ENCODE measurements at places on chromosomes 4 and X.

DNA sequence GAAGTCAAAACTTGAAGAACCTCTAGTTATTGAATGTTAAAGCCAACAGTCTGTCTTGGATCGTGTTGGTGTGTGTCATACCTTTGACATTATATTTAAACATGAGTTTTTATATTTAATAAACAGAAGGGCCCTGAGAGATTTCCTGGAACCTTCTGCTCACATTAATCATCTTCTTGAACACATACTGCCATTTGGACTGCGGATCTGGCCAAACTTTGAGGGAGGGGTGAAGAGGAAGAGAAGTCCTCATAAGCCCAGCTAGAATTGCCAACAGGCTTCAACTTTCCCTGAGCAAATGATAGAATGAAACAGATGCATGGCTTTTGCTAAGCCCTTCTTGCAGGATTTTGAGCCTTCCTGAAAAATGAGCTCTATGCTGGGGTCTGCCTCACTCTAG lies 27.4 kb downstream of the CCKAR start:
- DNase-seq, result no peak

- no peak for DNase-seq
Measured at GRCh38 chr4:132275583-132276121, 873.4 kb upstream of the PCDH10 start.

DNA sequence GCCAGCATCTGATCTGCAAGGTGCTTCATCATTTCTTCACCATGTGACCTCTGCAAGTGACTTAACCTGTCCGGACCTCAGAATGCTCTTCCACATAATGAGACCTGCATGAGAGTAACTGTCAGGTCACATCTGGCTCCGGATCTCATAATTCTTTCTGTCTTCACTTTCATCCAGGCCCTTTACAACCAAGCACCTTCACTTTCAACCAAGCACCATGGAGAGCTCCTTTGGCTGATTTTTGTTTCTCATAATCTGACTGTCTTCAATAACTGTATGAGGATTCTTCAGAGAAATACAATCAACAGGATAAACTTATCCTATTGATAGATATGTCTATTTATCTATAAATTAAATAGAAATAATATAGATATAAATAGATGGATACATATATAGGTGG lies 148.1 kb downstream of the VCX3A start:
- no peak for DNase-seq

DNA sequence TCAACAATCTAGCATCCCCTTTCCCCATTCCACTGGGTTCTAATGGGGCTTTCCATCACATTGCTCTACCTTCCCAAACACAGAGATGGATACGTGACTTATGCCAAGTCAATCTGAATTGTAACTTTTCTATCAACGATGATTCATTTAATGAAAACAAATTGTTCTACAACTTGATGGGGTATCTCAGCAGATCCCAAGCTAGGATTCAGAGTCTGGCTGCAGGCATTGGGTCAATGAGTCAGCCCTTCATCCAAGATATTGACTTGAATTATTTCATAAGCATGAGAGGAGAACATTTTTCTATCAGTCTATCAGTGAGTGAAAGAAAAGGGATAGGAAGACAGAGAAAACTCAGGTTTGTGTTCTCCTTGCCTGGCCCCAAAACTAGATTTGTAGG lies 15.0 kb upstream of the HPGDS start:
- DNase-seq, result no peak

- DNase-seq, result no peak
Measured at GRCh38 chr4:95549246-95550114, 707 bp upstream of the UNC5C start.

Data from activated CD8-positive, alpha-beta memory T cell treated with anti-CD3 and anti-CD28 coated beads, Interleukin-2, amount 50 U/mL, for 4 hours (primary cell).